Esophagus squamous epithelium (tissue), 5 donors: ENCODE measurements at places on chromosomes 5 and 9. TPM values are rescaled to one million over a fixed set of nuclear protein-coding genes. Genes with fewer than 3 reads are reported as not detected.

Gene ADRB2
- total RNA-seq, result 19.5 TPM

Gene CD274
- total RNA-seq, result 1.3 TPM

GRCh38 chr9:115071176-115071575 is 46.8 kb downstream of the TNC start:
- DNase-seq, result no peak

Gene GDA
- total RNA-seq, result not detected

- no peak for DNase-seq
Observed at GRCh38 chr9:99411479-99412115, 189.5 kb downstream of the SEC61B start.

Gene ARSI
- total RNA-seq, result 2.1 TPM

- no peak for DNase-seq
Observed at GRCh38 chr5:149666212-149666852, 63.8 kb upstream of the PPARGC1B start.

- no peak for DNase-seq
Observed at GRCh38 chr5:76718880-76719279, 3.0 kb downstream of the F2R start.

Gene CENPK
- 10.0 TPM for total RNA-seq

GRCh38 chr9:91333551-91333950 is 28.2 kb downstream of the AUH start:
- DNase-seq, result no peak

- no peak for DNase-seq
Observed at GRCh38 chr5:128216285-128216684, 132.7 kb downstream of the SLC12A2 start.
